Dermis blood vessel endothelial cell (primary cell): ENCODE measurements at places on chromosomes 1 and 21. TPM values are rescaled to one million over a fixed set of nuclear protein-coding genes. Genes with fewer than 3 reads are reported as not detected.

The C1orf141 gene
- not detected in 2 replicates for total RNA-seq

The CLEC20A gene
- 0.09 TPM in 1 of 2 replicates, not detected in the other for total RNA-seq

The RNU1-4 gene
- under 0.01 TPM in 2 replicates for total RNA-seq

The CFH gene
- 56.6 and 74.4 TPM in 2 replicates for total RNA-seq

The AGT gene
- total RNA-seq: under 0.01 TPM in 1 of 2 replicates, not detected in the other

The CCDC30 gene
- 0.28 and 0.68 TPM in 2 replicates for total RNA-seq

The IQGAP3 gene
- total RNA-seq: 7.3 and 37.9 TPM in 2 replicates

The RGSL1 gene
- total RNA-seq: not detected in 2 replicates

The CHD5 gene
- under 0.01 TPM in 1 of 2 replicates, not detected in the other for total RNA-seq

The AGO1 gene
- 9.7 and 29.3 TPM in 2 replicates for total RNA-seq

The LRRIQ3 gene
- total RNA-seq: 0.17 and 0.56 TPM in 2 replicates

The RBP7 gene
- total RNA-seq: 0.28 and 0.34 TPM in 2 replicates

The WNT3A gene
- not detected in 2 replicates for total RNA-seq

The MLLT11 gene
- 1.2 and 3.6 TPM in 2 replicates for total RNA-seq

The FCRL1 gene
- total RNA-seq: not detected in 2 replicates

The SYT11 gene
- total RNA-seq: 35.9 and 41.0 TPM in 2 replicates

The SLC45A1 gene
- 1.7 TPM in 2 replicates for total RNA-seq

The SMIM1 gene
- total RNA-seq: 0.56 and 1.5 TPM in 2 replicates

The GNAT2 gene
- total RNA-seq: not detected in 2 replicates

The HNRNPCL2 gene
- not detected in 2 replicates for total RNA-seq

The ST6GALNAC3 gene
- total RNA-seq: 44.9 and 67.6 TPM in 2 replicates

The KAZN gene
- total RNA-seq: 1.9 and 2.3 TPM in 2 replicates

The CFAP74 gene
- not detected in 2 replicates for total RNA-seq

The ERICH3 gene
- total RNA-seq: under 0.01 TPM in 1 of 2 replicates, not detected in the other

The FCRL2 gene
- total RNA-seq: not detected in 2 replicates

The CFAP107 gene
- not detected in 2 replicates for total RNA-seq

The OR2T2 gene
- total RNA-seq: not detected in 2 replicates

The PRAMEF13 gene
- not detected in 2 replicates for total RNA-seq

The AIM2 gene
- not detected in 2 replicates for total RNA-seq

The KRTAP7-1 gene
- not detected in 2 replicates for total RNA-seq

The CLCC1 gene
- total RNA-seq: 29.1 and 37.5 TPM in 2 replicates

The EXTL1 gene
- total RNA-seq: not detected in 2 replicates

The DAB1 gene
- not detected in 2 replicates for total RNA-seq

The S100B gene
- total RNA-seq: not detected in 2 replicates

The KRTAP11-1 gene
- total RNA-seq: not detected in 2 replicates

The RGS8 gene
- not detected in 2 replicates for total RNA-seq

The PRRX1 gene
- 0.17 and 0.37 TPM in 2 replicates for total RNA-seq

The RIPPLY3 gene
- total RNA-seq: under 0.01 TPM in 1 of 2 replicates, not detected in the other

The HHAT gene
- total RNA-seq: 1.8 and 4.8 TPM in 2 replicates

The NPPA gene
- total RNA-seq: not detected in 2 replicates

The TTC22 gene
- total RNA-seq: 0.17 TPM in 1 of 2 replicates, not detected in the other

The HAPLN2 gene
- not detected in 2 replicates for total RNA-seq

The ESPN gene
- total RNA-seq: 0.60 and 0.68 TPM in 2 replicates

The OR6N1 gene
- total RNA-seq: not detected in 2 replicates

The ANKRD45 gene
- total RNA-seq: 0.05 and 0.17 TPM in 2 replicates

The HNRNPCL1 gene
- total RNA-seq: not detected in 2 replicates

The GLRX2 gene
- total RNA-seq: 13.2 and 14.1 TPM in 2 replicates

The RGS18 gene
- not detected in 2 replicates for total RNA-seq

The CRYZ gene
- 33.3 and 33.4 TPM in 2 replicates for total RNA-seq

The GAS5 gene
- total RNA-seq: 180 and 432 TPM in 2 replicates

The MAEL gene
- not detected in 2 replicates for total RNA-seq

The UMODL1 gene
- not detected in 2 replicates for total RNA-seq
